ENCODE measurements at places on chromosomes 7 and 10.

GRCh38 chr10:96402417-96403305 lies 43.9 kb upstream of the OPALIN start:
- peak; percentile 39 for DNase-seq

- DNase-seq = no peak
These were observed 29.3 kb upstream of the OSBPL3 start for GRCh38 chr7:25009257-25009656.

DNA sequence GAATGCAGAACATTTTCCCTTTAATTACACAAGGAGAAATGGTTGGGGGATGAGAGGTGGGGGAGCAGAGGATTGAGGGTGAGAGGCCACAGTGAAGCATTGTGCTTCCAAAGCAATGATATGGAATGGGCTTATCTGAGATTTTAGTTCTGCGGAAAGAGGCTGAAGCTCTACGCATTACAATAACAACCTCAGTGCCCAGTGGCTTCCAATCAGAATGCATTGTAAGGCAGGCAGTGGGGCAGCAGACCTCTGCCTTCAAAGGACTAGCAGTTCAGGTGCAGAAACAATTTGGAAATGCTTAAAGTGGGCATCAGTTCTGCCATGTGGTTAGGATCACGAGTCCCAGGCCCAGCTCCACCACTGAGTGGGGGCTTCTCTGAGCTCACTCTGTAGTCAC lies 251.0 kb upstream of the ZMIZ1 start:
- no peak for DNase-seq

GRCh38 chr10:88651101-88651551 lies 13.1 kb upstream of the LIPF start:
- DNase-seq = no peak

GRCh38 chr7:100456562-100456961 lies 7.5 kb downstream of the SPACDR start:
- no peak for DNase-seq

DNA sequence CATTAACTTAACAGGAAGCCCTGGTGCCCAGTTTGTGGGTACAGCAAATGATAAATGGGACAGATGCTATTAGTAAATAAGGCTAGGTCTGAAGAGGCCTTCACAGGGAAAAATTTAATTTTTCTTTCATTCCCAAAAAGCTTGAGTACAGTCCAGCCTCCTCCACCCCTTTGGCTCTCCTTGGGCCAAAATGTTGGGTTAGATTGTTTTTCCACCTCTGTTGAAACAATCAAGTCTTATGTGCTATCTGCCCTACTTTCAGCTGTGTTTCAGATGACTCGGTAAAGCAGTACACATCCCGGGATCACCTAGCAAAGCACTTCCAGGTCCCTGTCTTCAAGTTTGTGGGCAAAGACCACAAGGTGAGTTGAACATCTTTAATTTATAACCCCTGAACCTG lies 24.3 kb downstream of the PLA2G12B start:
- no peak for DNase-seq

GRCh38 chr7:74387606-74388005 lies 66.1 kb upstream of the GTF2IRD1 start:
- DNase-seq = no peak

GRCh38 chr7:22178735-22179134 lies 178.2 kb downstream of the RAPGEF5 start:
- no peak for DNase-seq

DNA sequence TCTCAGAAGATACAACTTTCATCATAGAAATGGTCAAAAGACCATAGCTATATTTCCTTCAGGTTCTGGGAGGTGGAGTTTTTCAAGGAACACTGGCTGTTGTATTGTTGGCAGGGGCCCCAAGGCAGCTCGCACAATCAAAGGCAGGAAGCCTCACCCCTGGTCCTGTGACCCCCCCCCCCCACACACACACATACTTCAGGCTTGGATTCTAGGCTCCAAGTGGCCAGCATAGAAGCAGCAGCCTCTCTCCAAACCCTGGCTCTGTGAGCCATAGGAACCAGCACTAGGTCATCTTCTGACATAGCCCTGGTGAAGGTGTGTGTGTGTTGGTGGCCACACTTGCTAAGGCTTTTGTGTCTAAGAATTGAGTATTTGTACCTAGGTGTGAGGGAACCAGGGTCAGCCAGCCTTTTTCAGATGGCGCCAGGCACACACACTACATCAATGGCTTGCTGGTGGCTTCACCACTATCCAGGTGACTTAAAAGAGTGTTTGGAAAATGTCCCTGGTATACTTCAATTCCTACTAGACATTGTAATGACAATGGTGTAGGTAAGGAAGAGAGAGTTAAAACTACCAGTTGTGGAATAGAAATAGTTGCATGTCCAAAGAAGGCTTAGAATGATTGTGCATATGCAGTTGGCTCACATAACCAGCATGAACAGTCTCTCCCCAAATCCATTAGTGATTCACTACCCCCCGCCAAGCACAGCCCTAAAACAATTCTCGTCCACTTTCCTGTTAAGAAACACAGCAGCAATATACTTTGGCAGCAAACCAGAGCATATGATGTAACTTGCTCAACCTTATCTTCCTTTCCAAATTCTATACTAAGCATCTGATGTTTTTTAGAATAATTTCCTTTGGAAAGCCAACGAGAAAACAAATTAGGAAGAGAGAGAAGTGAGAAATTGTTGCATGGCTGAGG lies 91.3 kb downstream of the AVL9 start:
- DNase-seq = no peak

DNA sequence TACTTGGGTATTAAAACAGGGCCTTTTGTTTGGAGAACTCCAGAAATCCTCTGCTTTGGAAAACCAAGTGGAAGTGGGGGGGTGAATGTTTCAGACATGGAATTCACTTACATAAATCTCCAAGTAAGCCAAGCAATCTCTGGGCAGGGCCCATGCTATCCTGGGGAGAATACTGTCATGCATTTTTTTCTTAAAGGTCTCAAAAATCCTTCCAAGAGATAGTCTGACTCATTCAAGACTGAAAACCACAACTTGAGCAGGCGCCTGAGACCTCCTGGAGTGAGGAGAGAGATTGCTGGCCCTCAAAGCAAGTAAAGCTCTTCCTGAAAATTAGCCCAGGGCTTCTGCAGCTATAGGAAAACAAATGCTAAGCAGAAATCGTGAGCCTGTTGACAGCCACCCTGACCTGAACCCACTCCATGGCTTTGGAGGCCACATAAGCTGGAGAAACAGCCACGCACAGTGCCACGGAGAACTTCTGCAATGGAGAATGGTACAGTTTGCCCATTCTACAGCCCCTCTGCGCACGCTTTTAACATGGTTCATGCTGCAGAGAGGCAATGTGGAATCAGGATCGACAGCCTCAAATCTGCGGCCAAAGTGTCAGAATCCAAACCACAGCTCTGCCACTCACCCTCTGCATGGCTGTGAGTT lies 203.1 kb upstream of the AUTS2 start:
- DNase-seq = no peak

DNA sequence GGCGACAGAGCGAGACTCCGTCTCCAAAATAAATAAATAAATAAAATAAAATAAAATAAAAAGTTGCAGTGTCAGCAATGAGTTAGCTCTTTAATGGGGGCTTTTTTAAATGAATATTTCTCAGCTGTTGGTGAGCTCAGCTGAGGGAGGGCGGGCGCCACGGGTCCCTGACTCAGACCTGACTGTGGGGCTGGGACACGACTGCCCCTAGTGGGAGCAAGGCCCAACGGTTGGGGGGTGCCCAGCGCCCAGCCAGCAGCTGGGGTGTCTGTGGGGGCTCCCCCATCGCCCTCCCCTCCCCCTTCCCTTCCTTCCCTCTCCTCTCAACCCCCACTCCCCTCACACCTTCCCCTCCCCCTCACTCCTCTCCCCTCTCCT lies 46.6 kb downstream of the PWWP2B start:
- DNase-seq = peak; percentile 72

Data from WERI-Rb-1 (cell line).